Peyer's patch (tissue), 4 donors: ENCODE measurements at places on chromosomes 16 and 17. TPM values are rescaled to one million over a fixed set of nuclear protein-coding genes. Genes with fewer than 3 reads are reported as not detected.

Gene MFAP4
- 12.6 TPM for total RNA-seq

Gene C16orf54
- total RNA-seq, result 2.2 TPM

DNA sequence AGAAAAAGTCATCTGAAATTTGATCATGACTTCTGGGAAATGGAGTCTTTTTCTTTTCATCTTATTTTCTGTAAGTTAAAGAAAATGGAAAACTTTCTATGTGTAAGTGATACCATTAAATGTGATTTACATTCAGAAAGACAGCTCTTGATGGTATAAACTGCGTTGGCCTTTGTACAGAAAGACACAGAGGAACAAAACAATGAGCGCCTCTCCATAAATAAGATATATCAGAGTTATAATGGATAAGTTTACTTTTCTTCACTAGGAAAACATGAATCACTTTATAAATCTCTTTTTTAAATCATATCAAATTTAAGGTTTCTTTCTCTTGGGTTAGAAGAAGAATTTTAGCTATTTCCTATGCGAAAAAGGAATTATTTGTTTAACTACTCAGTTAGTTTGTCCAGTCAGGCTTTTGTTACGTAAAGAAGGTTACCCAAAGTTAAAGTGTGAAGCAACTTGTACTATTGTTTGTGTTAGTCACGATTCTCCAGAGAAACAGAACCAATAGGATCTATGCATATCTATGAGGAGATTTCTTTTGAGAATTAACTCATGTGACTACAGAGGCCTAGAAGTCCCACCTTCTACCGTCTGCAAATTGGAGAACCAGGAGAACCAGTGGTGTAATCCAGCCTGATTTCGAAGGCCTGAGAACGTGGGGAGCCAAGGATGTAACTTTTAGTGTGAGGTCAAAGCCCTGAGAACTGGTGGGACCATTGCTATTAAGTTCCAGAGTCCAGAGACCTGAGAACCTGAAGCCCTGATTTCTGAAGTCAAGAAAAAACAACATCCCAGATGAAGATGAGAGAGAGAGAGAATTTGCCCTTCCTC is 295.4 kb upstream of the KCNJ16 start:
- DNase-seq, result no peak

DNA sequence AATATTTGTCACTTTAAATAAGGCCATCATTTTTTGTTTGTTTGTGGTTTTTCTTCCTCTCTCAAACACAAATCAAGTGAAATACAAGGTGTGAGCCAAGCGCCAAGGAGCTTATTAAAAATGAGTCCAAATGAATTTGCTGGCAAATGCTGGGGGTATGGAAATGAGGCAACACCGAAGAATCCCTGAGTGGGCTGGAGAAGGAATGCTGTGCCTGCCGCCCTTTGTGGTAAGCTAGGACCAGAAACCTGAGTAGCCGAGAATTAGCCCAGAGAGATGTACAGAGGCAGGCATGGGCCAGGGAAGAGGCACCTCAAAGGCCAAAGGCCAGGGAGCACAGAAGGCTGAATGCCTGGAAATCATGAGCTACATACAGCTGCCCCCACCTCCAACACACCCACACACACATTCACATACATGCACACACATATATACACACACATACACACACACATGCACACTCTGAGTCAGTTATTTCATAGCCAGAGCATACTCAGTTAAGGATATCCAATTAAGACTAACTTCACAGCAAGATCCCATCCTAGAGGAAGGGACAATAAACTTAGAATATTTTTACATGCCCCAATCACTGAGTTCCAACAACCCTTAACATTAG is 266.1 kb upstream of the DYNLRB2 start:
- DNase-seq, result no peak

DNA sequence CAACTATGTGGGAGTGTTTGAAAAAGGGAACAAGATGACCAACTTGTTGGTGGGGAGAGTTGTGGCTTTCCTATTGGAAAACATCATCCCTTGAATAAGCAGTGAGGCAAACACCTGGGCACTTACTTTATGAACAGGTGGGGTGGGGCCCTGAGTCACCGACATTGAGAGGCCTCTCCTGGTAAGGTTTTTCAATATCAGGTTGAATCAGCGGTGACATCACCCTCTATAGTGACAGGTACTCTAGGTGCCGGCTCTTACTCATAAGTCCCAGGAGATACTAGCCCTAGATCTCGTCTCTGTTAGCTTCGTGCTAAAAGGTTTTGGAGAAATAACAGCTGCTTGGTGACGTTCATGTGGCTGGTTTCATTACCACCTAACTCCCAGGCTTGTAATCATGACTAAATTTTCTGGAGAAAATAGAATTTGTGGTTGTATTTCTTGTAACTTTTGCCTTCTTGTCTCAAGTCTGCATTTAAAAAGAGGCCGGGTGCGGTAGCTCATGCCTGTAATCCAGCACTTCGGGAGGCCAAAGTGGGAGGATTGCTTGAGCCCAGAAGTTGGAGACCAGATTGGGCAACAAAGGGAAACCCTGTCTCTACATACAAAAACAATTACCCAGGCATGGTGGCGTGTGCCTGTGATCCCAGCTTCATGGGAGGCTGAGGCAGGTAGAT is 19.3 kb downstream of the CDH1 start:
- DNase-seq, result peak; percentile 93

GRCh38 chr17:30173649-30174048 is 57.0 kb downstream of the NSRP1 start:
- no peak for DNase-seq

DNA sequence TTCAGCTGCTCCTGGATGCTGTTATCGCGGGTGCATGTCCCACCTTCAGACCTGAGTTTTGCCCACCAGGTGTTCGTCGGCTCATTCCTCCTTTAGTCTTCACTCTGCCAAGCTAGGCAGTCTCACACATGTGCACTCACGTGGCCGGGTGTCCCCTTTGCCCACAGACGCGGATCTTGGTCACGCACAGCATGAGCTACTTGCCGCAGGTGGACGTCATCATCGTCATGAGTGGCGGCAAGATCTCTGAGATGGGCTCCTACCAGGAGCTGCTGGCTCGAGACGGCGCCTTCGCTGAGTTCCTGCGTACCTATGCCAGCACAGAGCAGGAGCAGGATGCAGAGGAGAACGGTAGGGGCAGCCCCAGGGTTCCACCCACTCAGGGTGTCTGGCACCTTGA is 133.1 kb downstream of the ABCC6 start:
- no peak for DNase-seq

GRCh38 chr16:70768203-70768580 is 32.8 kb downstream of the VAC14 start:
- no peak for DNase-seq

- DNase-seq, result no peak
Observed at GRCh38 chr16:799111-799947, 1.2 kb downstream of the GNG13 start.
